Type B pancreatic cell (in vitro differentiated cells): ENCODE measurements at places on chromosomes 13 and 19. TPM values are rescaled to one million over a fixed set of nuclear protein-coding genes. Genes with fewer than 3 reads are reported as not detected.
A peak's percentile ranks its signal among the peaks of the same experiment; 100 is the strongest.

GRCh38 chr19:14271840-14272239, 65.9 kb upstream of the ADGRL1 start:
- no peaks in the 10 kb centered on the region for H3K36me3 ChIP-seq
- peaks cover 17% of the 10 kb centered on the region for H3K27me3 ChIP-seq
- no peak for DNase-seq
- H3K4me1 ChIP-seq: peaks cover 7% of the 10 kb centered on the region

DNA sequence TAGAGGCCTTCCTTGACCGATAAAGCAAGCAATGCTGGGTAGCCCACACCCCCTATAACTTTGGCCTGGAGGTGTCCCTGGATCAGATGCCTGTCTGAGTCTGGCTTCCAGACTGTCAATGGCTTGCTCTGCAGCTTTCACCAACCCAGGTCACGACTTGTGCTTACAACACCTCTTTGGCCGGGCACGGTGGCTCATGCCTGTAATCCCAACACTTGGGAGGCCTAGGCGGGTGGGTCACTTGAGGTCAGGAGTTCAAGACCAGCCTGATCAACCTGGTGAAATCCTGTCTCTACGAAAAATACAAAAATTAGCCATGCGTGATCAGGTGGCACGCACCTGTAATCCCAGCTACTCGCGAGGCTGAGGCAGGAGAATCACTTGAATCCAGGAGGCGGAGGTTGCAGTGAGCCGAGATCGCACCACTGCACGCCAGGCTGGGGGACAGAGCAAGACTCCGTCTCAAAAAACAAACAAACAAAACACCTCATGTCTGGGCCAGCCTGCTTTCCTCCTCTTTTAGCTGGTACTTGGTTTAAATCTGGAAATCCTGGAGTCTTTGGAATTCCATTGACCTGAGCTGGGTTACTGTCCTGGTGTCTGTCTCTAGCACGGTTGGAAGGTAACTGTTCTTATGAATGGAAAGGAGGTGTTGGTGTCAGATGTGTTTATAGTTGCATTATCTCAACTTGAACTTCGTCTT, 10.3 kb upstream of the GARRE1 start:
- H3K36me3 ChIP-seq: peaks cover 3% of the 10 kb centered on the region
- no peak for DNase-seq
- H3K27ac ChIP-seq: no peak overlapping the region
- no peak overlapping the region for H3K4me3 ChIP-seq
- no peaks in the 10 kb centered on the region for H3K27me3 ChIP-seq

DNA sequence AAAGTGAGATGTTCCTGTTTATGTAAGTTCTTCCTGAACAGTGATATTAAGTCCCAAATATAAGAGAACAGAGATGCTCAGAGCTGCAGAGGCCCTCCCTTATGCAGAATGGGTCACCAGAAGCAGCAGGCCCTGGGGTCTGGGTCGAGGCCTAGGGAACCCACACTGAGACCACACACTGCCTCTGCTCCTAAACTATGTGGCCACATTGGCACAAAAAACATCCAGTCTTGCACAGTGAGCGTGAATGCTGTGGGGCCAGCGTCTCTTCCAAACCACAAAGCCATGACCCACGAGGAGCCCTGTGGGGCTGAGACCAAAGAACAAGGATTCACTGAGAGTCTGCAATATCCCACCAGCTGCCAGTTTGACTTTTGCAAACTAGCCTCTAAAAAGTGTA, 23.6 kb downstream of the PROZ start:
- H3K4me3 ChIP-seq: no peak overlapping the region
- H3K27ac ChIP-seq: no peak overlapping the region
- no peak for DNase-seq
- H3K36me3 ChIP-seq: peaks cover 29% of the 10 kb centered on the region

- no peak for DNase-seq
- H3K4me1 ChIP-seq: peaks cover 5% of the 10 kb centered on the region
- no peaks in the 10 kb centered on the region for H3K27me3 ChIP-seq
- H3K4me3 ChIP-seq: no peak overlapping the region
- H3K36me3 ChIP-seq: no peaks in the 10 kb centered on the region
Observed at GRCh38 chr13:76764916-76765315, 121.3 kb downstream of the KCTD12 start.

DNA sequence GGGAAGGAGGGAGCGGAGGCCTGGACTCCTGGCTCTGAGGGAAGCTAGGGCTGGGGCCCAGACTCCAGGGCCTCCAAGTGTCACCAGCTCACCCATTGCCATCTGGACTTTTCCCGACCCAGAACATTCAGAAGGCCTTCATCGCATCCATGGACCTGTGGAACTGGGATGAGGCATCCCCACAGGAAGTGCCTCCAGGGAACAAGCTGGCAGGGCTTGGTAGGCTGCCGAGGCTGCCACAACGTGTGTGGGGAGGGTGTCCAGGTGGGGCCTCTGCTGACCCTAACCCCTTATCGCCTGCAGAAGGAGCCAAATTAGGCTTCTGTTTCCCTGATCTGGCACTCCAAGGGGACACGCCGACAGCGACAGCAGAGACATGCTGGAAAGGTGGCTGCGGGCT, 767 bp downstream of the ETV2 start:
- DNase-seq: no peak
- peaks cover 19% of the 10 kb centered on the region for H3K4me1 ChIP-seq
- H3K27me3 ChIP-seq: peaks cover 2% of the 10 kb centered on the region

GRCh38 chr19:17473041-17473440, 2.7 kb downstream of the SLC27A1 start:
- peaks cover 21% of the 10 kb centered on the region for H3K4me1 ChIP-seq
- peak overlapping the region; percentile 22 for H3K4me3 ChIP-seq
- no peak for DNase-seq
- H3K36me3 ChIP-seq: no peaks in the 10 kb centered on the region
- H3K27me3 ChIP-seq: no peaks in the 10 kb centered on the region
- no peak overlapping the region for H3K27ac ChIP-seq

- H3K4me1 ChIP-seq: no peaks in the 10 kb centered on the region
- peaks cover 7% of the 10 kb centered on the region for H3K36me3 ChIP-seq
- no peak overlapping the region for H3K27ac ChIP-seq
- DNase-seq: no peak
- no peaks in the 10 kb centered on the region for H3K27me3 ChIP-seq
Observed at GRCh38 chr13:25276748-25277147, 10.5 kb downstream of the MTMR6 start.

GRCh38 chr19:4528843-4529242, 6.2 kb downstream of the PLIN5 start:
- no peaks in the 10 kb centered on the region for H3K36me3 ChIP-seq
- H3K4me3 ChIP-seq: no peak overlapping the region
- H3K27ac ChIP-seq: no peak overlapping the region
- DNase-seq: no peak
- no peaks in the 10 kb centered on the region for H3K27me3 ChIP-seq

GRCh38 chr13:103487841-103488240, 421.6 kb upstream of the SLC10A2 start:
- no peak overlapping the region for H3K27ac ChIP-seq
- DNase-seq: no peak
- no peaks in the 10 kb centered on the region for H3K4me1 ChIP-seq
- no peaks in the 10 kb centered on the region for H3K27me3 ChIP-seq

DNA sequence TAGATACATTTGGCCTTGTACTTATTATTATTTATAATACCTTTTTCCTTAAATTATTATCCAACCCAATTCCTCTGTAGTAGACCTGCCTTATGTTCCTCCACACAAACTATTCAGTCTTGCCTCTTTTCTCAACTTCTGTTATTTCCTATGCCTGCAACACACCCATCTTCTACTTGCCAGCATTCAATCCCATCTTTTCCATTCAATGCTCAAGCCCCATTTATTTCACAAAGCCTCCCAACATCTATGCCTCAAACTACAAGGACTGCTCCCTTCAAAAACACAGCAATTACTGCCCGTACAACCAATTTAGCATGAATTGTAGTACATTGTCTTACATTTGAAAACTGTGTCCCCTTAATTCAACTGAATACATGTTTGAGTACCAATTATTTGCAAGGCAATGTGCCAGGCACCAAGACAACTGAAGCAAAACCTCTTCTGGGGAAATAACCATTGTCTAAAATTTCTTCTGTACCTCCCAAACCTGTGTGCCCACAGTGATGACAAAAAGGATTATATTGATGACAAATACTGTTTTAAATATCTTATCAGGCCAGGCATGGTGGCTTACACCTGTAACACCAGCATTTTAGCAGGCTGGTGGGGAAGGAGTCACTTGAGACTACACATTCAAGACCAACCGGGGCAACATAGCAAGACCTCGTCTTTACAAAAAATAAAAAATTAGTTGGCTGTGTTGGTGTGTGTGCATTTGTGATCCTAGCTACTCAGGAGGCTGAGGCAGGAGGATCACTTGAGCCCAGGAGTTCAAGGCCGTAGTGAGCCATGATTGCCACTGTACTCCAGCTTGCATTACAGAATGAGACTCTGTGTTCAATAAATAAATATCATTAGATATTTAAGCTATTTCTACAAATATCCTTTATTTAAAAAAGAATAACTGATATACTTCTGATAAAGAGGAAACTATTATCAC, 35.1 kb downstream of the ELF1 start:
- DNase-seq: no peak
- peak overlapping the region; percentile 54 for H3K27ac ChIP-seq
- no peaks in the 10 kb centered on the region for H3K27me3 ChIP-seq

- peaks cover 6% of the 10 kb centered on the region for H3K36me3 ChIP-seq
- H3K27ac ChIP-seq: no peak overlapping the region
- no peak for DNase-seq
- peak overlapping the region; percentile 97 for H3K4me3 ChIP-seq
Observed at GRCh38 chr19:42421101-42421500, 6.1 kb downstream of the LIPE start.

DNA sequence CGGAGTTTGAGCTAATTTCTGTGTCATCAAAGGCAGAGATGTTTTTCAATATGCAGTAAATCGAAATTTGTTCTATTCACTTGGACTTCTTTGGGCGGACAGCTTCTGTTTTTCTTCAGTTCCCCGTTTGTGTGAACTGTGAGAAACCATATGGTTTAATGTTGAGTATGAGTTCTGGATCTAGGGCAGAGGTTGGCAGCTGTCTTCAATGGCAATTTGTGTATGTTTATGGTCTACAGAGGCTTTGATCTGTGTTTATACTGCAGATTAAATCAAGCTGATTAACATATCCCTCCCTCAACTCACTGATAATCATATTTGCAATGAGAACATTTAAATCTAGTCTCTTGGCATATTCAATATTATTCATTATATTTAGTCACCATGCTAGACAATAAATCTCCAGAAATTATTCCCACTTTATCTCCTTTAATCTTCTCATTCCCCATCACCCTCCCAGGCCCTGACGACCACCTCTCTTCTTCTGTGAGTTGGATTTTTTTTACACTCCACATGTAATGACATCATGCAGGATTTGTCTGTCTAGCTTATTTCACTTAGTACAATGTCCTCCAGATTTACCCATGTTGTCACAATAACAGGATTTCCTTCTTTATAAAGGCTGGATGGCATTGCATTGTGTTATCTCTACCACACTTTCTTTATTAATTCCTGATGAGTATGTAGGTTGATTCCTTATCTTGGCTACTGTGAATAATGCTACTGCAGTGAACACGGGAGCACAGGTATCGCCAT, 9.0 kb downstream of the ZNF331 start:
- H3K27me3 ChIP-seq: no peaks in the 10 kb centered on the region
- peak overlapping the region; percentile 26 for H3K27ac ChIP-seq
- H3K4me3 ChIP-seq: no peak overlapping the region
- H3K36me3 ChIP-seq: peaks cover 10% of the 10 kb centered on the region
- no peak for DNase-seq

GRCh38 chr13:41961466-41961760, 504 bp upstream of the VWA8 start:
- peaks cover 3% of the 10 kb centered on the region for H3K27me3 ChIP-seq
- peak overlapping the region; percentile 94 for H3K4me3 ChIP-seq
- peak overlapping the region; percentile 79 for H3K27ac ChIP-seq
- DNase-seq: no peak
- peaks cover 14% of the 10 kb centered on the region for H3K4me1 ChIP-seq
- H3K36me3 ChIP-seq: no peaks in the 10 kb centered on the region

GRCh38 chr19:37955986-37956385, 49.0 kb downstream of the SIPA1L3 start:
- no peak overlapping the region for H3K27ac ChIP-seq
- H3K4me3 ChIP-seq: no peak overlapping the region
- no peaks in the 10 kb centered on the region for H3K27me3 ChIP-seq
- DNase-seq: no peak
- H3K4me1 ChIP-seq: peaks cover 22% of the 10 kb centered on the region

- peak overlapping the region; percentile 35 for H3K27ac ChIP-seq
- DNase-seq: no peak
- no peaks in the 10 kb centered on the region for H3K27me3 ChIP-seq
- H3K36me3 ChIP-seq: no peaks in the 10 kb centered on the region
- no peak overlapping the region for H3K4me3 ChIP-seq
Observed at GRCh38 chr13:106599875-106600797, 32.2 kb upstream of the ARGLU1 start.

The GARIN5B gene
- not detected in 2 replicates for total RNA-seq

The SLC6A16 gene
- 0.31 and 3.5 TPM in 2 replicates for total RNA-seq

The DCT gene
- 19.7 TPM in 1 of 2 replicates, not detected in the other for total RNA-seq
